NCI-H446 treated with DMSO at 0.1 percent for 48 hours (cell line): ENCODE measurements at places on chromosomes 13 and 19.

GRCh38 chr13:85287528-85287927, 511.7 kb downstream of the SLITRK6 start:
- no peak for DNase-seq

GRCh38 chr13:79226250-79226649, 179.8 kb downstream of the RBM26 start:
- no peak for DNase-seq

DNA sequence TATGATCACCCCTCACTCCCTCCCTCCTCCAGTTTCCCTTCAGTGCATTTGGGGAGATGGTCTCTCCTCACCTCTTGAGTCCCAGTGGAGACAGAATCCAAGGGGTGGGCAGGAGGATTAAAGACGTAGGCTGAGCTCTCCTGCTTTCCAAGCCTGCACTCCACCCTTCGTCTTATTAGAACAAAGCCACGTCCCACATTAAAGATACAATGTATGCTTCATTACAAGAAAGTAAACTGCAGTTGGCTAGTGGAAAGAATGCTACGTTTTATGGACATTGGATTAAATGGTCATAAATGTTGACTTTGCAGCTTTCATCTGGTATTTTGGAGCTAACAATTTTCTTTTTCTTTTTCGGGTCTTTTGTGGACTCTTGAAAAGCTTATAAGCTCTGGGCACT, 1.5 kb upstream of the KLK11 start:
- no peak for DNase-seq

GRCh38 chr13:94121686-94122085, 357.8 kb downstream of the DCT start:
- no peak for DNase-seq

- peak; percentile 36 for DNase-seq
These were observed at the start of gene GAMT for GRCh38 chr19:1401138-1401888. Gene GAMT (minus strand): TSS chr19:1401542. CDS start chr19:1401476, 66 bp downstream.

DNA sequence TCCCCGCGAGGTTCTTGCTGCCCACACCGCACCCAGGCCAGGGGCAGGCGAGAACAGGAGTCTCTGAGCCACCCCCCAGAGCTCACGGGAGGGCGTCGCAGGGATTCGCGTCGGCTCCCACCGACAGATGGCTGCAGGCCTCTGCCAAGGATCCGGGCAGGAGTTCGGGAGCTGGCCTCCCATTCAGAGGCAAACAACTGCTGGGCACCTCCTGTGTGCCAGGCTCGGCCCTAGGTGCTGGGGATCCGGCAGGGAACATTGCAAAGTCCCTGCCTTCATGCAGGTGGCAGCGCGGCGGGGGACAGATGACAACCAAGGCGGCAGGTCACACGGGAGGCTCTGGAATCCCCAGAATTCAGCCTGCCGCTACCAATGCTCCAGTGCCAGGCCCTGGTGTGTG, 25.3 kb downstream of the LRRC4B start:
- no peak for DNase-seq

GRCh38 chr19:31252441-31252840, 96.8 kb downstream of the TSHZ3 start:
- DNase-seq: no peak

GRCh38 chr13:45886466-45886865, 34.9 kb upstream of the SIAH3 start:
- no peak for DNase-seq

DNA sequence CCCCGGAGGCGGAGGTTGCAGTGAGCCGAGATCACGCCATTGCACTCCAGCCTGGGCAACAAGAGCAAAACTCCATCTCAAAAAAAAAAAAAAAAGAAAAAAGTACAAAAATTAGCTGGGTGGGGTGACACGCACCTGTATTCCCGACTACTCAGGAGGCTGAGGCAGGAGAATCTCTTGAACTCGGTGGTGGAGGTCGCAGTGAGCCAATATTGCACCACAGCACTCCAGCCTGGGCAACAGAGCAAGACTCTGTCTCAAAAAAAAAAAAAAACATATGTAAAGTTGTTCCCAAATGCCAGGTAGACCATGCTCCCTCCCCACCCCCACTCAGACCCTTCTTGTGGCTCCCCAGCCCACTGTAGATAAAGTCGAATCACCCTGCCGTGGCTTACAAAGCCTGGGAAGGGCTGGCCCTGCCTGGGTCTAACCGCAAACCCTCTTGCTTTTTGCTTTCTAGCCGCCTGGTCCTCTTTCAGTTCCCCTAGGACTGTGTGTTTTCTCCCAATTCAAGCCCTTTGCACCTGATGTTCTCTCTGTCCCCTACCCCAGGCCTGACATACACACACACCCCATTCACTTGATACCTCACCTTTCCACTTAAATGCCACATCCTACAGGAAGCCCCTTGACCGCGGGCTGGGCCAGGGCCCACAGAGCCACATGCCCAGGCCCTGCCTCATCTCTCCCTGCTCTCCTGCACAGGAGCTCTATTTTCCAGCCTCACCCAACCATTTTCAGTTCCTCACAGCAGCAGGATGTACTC, 34.4 kb downstream of the MAP4K1 start:
- DNase-seq: no peak

- no peak for DNase-seq
These were observed 19.3 kb downstream of the CCNE1 start for GRCh38 chr19:29831041-29831548.

DNA sequence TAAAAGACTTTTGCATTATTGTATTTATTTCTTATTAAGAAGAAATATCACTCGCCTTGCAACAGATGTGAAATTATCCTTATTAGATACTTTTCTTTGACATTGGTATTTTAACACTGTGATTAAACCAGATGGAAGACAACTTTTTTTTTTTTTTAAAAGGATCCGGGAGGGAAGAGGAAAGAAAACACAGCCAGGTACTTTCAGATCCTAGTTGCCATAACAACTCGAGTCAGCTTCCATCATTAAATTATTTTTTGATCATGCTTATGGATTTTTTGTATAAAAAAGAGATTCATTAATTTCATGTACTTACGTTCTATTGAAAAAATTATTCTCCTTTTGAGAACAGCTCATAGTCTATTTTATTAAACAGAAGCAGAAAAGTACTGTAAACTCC, 515.7 kb downstream of the TBC1D4 start:
- DNase-seq: no peak

DNA sequence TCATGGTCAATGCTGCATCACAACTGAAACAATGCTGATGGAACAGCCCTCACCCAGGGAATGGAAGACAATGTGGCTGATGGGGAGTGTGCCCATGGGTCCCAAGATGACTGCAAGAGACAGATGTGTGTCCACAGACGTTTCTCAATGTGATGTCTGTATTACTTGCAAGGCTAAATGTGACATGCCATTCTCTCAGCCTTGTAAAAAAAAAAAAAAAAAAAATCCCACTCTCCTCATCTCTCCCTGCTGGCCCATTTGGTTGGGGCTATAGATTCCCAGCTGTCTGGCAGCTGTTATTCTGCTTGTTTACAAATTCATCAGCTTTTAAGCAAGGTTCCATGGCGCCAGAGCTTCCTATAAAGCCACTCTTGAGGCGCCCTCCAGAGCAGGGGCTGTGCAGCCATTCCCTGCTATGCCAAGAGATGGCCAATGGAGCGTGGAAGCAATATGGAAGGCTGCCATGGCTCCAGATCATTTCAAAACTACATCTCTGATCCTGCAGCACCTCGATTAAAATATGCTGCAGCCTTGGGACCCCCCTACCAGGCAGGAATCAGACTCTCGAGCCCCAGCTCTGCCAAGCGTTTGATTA, 294.8 kb downstream of the FOXO1 start:
- peak; percentile 99 for DNase-seq
